T1000 (cell line): ENCODE measurements at places on chromosomes 3 and 15.

DNA sequence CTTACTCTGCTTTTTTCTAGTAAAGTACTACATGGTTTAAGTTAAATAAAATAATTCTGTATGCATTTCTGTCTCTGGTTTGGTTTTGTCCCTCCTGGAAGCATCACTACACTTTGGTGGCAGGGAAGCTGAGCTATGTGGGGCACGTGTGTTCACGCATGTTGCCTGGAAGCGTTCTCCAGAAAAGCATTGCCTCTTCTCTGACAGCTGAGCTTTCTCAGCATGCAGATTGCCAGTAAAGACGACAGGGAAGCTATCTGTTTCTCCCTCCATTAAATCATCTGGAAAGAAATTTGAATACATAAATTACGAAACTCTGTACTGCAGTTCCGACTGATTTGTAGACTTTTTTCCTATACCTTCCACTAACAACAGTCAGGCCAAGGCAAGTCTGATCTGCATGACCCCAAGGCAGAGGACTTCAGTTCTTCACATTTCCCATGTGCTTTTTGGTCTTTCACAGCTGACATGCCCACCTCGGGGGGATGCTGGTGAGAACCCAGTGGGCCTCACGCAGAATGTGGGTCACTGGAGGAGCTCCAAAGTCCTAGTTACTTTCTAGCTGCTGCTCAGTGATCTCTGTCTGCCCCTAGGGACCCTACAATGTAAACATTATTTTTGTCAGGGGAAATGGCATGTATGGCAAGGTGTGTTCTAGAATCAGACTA, 43.0 kb downstream of the PGPEP1L start:
- DNase-seq, result no peak

GRCh38 chr15:25501828-25502446, 63.1 kb upstream of the UBE3A start:
- DNase-seq, result no peak

DNA sequence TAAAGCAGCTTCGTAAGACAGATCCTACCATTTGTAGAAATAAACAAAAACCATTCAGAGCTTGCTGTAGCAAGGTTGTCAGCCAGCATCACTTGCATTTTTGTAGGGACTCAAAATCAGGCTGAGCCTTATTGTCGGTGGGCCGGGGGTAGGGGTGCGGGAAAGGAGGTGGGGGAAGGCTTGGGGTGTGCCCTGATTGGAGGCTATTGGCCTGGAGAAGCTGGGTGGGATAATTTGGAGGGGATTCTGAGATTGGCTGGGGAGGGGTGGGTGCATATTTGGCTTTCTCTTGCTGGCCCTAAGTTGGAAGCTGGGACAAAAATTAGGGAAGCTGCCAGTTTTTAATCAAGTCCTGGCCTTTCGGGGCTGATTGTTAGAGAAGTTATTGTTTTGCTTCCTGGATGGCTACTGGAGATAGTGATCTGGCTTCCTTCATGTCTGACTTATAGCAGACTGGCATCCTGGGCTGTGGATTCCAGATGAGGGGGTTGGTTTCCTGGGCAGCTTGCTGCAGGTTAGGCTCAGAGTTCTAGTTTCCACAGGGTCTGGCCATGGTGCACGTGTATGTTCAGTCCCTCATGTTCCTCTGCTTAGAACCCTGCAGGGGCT, 22.8 kb downstream of the STOML1 start:
- no peak for DNase-seq

DNA sequence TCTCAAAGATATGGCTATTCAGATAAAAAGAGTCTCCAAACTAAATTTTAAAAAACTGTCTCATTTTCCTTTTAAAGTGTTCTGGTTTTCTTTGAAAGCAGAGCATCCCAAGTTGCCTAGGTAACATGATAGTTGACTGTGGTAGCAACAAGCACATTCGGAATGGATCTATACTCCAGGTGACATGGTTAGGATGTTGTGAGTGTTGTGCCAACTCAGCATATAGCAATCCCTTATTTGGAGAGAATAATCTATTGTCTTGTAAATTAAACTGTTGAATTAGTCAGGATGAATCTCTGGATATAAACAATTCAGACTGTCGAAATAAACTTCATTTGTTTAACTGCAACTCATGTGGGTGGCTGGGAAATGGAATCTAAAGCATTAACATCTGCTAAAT, 418.6 kb downstream of the TUSC7 start:
- DNase-seq, result no peak

DNA sequence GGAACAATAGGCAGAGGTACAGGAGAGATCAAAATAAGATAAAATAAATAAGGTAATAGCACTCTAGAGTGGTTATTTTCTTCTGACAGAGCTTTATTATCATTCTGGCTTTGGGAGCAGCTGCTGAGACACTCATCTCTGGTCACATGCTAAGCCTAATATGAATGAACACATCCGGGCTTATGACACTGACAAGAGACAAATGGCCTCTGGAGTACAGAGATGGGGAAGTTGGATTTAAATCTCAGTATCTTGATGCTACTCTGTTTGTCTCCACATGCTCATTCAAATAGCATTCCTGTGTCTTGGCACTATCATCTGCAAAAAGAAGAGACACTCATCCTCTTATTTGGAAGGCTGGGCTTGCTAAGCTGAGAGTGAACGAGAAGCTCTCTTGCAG, 55.6 kb downstream of the TMEM45A start:
- DNase-seq, result no peak

DNA sequence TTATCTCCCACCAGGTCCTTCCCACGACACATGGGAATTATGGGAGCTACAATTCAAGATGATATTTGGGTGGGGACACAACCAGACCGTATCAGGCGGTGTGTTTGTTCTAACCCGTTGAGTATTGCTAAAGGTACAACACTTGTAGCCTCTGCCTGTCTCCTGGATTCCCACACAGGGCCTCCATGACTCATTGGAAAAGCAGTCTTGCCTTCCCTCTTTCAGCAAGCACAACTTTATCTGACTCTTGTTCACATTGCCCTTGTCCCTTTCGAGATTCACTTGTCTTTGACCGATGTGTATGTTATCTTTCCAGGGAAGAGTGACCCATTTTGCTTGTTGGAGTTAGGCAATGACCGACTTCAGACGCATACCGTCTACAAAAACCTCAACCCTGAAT, 152.3 kb downstream of the MCTP2 start:
- no peak for DNase-seq

- no peak for DNase-seq
These were observed 63.0 kb downstream of the VPS8 start for GRCh38 chr3:184874709-184875644.

DNA sequence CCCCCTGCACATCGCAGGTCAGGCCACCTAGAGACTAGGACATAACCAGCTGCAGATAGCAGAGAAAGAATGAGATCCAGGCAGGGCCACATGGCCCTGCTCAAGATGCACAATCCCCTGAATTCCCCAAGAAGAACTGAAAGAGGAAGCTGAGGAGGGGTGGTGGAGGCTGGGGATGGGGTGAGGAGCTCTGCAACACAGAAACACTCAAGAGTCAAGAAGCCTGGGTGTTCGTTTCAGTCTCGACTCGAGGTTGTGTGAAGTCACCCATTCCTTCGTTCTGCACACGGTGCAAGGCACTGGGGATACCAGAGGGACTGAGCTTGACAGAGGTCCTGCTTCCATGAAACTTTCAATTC, 62.0 kb downstream of the TLE3 start:
- no peak for DNase-seq

- peak; percentile 72 for DNase-seq
These were observed 30.6 kb downstream of the SLC28A1 start for GRCh38 chr15:84914909-84915605.

DNA sequence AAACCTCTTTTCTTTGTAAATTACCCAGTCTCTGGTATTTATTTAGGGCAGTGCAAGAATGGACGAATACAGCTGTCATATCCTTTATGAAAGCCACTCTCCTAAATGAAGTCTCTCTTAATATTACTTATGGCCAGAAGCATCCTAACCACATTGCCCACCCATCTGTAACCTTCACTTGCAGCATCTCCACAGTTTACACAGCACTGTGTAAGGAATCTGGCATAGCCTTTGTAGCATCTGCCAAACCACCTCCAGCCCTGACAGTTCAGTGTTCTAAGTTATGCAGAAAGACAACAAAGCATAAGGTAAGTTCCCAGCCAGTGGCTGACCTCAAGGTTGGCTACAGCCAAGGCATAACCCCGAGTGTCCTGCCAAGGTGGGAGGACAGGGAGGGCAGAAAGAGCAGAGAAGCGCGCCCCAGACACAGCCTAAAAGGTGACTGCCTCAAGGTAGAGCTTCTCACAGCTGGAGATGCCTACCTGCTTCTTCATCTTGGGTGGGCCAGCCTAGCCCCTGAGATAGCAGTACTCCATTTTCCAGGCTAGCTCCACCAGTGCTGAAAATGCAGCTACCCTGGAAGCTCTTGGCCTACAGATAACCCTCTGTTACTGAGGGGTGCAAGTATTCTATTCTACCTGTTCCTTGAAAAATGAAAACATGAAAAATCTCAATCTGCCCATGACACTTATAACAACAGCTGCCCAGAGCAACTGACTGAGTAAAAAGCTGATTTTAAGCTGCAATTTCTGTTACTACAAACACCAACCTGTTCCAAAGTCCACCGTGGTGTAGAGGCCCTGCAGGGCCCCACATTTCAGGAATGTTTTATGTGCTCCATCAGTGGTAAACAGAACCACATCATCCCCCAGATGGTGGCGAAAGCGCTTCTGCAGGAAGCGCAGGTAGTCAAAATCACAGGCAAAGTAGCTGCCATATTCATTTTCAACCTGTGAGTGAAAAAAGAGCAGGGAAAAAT, 39.3 kb downstream of the GLB1 start:
- DNase-seq, result no peak

GRCh38 chr3:64708456-64708855, 20.7 kb upstream of the ADAMTS9 start:
- DNase-seq, result no peak

- DNase-seq, result no peak
These were observed 26.2 kb downstream of the HMG20A start for GRCh38 chr15:77446840-77447390.

DNA sequence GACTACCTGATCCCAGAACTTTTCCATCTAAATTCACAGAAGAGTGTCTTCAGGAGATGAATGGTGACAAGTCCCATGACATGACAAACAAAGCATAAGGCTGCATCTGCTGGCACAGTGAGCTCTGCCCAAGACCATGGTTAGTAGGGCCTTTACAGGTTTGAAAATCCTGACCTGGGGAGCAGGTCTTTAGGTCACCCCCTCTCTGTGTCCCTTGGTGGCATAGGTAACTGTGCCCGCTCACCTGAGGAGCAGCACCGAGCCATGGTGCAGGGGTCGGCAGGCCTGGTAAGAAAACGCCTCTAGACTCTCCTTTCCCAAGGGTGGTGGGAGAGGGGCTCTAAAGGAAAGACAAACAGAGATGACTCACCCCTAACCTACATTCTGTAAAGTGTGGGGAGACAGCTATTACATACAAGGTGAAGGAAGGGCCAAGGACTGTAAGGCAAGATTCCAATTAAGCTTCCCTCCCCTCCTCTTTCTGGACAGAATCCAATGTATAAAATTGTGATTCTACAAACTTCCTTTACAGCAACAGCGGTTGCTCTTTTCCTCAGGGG, 74.0 kb downstream of the SATB1 start:
- no peak for DNase-seq

DNA sequence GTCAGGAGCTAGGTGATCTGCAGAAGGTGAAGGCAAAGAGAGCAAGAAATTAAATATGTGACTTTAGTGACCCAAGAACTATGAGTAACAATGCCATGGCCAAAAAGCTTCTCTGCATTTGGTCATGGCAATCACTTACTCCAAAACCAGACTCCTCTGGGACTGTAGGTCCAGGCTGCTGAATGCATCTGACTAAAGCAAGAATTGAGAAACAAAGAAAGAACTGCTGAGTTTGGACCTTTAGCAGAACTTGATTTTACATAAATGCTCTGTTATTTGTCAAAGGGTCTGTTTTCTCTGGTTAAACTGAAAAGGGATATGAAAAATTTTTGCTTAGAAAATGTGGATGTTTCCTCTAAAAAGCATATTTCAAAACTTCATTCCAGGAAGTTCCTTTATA, 1102.2 kb downstream of the IGSF11 start:
- no peak for DNase-seq

DNA sequence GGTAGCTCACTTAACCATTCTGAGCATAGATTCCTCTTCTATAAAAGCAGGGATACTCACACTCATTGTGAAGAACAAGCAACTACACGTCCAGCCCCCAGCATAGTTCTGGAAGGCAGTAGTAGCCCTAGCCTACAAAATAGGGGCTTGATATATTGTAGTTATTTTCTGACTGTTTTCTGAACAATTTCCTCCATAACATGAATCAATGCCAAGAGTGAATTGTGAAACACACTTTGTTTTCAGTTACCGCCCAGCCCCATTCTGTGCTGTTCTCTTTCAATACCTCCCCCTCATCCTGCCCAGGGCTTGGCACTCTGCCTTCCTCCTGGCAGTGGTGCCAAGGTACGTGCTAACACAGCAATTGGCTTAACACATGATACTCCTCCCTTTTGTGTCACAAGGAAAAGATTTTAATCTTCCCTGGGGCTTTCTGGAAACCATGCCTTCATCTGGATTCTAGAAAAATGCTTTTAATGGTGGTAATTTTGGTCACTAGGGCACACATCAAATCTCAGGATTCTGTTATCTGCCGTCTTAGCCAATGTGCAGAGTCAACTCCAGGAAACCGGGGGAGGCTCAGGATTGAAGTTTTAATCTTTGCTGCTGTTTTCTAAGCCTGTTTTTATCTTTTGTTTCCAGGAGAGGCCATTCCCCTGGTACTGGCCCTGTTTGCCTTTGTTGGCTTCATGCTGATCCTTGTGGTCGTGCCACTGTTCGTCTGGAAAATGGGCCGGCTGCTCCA, 37.2 kb downstream of the IL20RB start:
- peak; percentile 3 for DNase-seq

GRCh38 chr3:134028486-134029255, 1.1 kb downstream of the SLCO2A1 start:
- no peak for DNase-seq

DNA sequence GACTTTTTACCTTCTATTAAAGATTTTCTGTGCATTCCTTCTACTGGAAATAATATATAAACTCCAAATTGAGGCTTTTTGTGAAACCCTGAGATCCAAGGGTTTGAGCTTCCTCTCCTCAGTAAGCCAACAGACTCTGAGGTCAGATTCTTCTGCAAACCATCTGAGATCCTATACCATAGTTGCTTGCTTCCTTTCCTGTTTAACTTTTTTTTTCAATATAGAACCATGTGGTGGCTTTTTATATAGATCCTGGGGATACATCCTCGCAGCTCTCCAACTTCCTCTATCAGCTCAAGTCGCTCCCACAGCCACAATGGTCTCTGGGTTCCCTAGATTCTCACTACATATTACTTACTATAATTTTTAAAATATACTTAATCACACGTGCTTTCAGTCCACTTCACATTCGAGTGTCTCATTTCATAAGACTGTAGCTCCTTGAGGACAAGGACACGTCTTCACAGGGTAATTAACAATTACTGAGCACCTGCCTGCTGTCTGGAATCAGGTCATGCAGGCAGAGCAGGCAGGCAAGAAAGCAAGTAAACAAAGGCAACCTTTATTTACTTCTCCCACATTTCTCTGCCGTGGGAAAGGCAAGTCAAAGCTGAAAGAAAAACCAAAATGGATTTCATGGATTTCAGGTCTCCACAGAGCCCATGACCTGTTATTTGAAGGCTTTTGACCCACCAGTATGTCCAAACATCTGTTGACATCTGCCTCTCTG, 941.5 kb downstream of the FHIT start:
- no peak for DNase-seq

GRCh38 chr15:74385733-74386132, 18.3 kb upstream of the CYP11A1 start:
- no peak for DNase-seq
